ENCODE measurements at places on chromosomes 5 and 9.

- no peak for DNase-seq
These were observed 24.5 kb downstream of the IGIP start for GRCh38 chr5:140150201-140150600.

DNA sequence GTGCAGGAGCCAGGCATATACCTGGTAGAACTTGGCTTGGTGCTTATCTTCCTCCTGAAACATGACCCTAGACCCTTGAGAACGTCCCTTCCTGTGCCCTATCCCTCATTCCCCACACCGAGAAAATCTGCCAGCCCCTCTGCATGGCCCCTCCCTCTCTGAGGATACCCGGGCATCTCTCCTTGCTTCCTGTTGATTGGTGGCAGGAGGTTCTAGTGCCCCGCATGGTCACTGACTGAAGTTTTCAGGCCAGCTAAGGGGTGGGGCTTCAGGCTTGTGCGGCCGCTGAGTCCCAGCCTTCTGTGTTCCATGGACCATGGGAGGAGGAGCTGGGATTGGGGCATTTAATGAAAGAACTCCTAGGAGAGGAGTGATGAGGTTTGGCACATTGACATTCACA, 22.8 kb downstream of the IGIP start:
- no peak for DNase-seq

GRCh38 chr5:104540448-104540847, 977.9 kb upstream of the NUDT12 start:
- DNase-seq: no peak

- no peak for DNase-seq
These were observed 213.7 kb downstream of the ROR2 start for GRCh38 chr9:91736311-91736710.

GRCh38 chr9:92147030-92147851, 32.0 kb upstream of the SPTLC1 start:
- DNase-seq: no peak

- DNase-seq: no peak
These were observed 112.5 kb upstream of the SLC44A1 start for GRCh38 chr9:105131981-105132380.

- DNase-seq: no peak
These were observed 509 bp downstream of the LVRN start for GRCh38 chr5:115962565-115963402.

DNA sequence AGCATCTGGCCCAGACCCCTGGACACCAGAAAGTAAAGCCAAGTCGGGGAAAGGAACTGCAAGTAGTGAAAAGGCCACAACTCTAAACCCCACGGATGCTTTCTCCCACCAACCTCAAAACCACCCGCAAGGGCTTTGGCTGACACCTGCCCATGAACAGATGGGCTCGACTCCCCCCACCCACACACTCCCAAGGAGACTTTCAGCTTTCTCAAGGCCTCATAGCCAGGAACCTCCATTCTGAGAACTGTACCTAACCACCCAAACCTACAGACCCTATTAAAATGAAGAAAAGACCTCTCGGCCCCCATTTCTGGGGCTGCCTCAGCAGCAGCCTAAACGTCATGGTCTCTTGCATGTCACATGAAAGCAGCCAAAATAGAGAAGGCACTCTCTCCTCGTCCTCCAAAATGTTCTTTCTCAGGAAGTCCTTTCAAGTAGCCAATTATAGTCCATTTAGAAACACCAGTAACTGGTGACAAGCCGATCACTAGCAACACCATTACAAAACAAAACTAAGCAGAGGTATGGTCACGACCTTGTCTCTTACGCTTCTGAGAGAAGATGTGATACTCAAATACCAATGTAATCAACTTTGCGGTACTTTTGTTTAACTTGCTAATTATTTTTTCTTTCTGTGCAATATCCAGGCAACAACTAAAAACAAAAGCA, 2.9 kb downstream of the B4GALT1 start:
- no peak for DNase-seq

- no peak for DNase-seq
These were observed 230.2 kb upstream of the PAPPA start for GRCh38 chr9:115923410-115923809.

DNA sequence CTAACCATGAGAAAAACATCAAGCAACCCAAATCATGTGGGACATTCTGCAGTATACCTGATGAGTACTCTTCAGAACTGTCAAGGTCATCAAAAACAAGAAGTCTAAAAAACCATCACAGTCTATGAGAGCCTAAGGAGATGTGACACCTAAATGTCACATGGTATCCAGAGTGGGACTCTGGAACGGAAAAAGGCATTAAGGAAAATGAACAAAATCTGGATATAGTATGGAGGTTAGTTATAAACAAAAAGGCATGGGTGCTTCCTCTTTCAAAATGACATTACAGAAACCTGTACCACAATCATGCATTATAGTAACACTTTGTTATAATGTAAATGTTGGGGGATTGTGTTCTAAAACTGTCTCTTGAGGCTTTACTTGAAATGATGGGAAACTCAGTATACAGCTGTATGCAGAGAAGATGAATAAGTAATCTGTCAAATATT, 47.4 kb downstream of the PRKACG start:
- DNase-seq: no peak

GRCh38 chr5:78213799-78214198, 80.7 kb downstream of the AP3B1 start:
- DNase-seq: no peak

DNA sequence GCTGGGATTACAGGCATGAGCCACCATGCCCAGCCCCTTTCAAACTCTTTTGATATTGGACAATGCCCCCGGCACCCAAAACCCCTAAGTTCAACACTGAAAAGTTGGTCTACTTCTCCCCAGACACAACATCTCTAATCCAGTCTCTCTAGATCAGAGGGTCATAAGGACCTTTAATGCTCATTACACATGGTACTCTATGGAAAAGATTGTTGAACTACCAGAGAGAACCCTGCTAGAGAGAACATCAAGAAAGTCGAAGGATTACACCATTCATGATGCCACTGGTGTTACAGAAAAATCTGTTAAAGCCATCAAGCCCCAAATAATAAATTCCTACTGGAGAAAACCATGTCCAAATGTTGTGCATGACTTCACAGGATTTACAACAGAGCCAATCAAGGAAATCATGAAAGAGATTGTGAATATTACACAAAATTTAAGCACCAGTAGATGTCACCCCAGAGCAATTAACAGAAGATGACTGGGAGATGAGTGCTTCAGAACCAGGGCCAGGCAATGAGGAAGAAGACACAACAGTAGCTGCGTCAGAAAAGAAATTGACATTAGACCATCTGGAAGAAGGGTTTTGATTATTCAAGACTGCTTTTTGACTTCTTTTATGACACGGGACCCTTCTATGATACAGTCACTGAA, 28.3 kb upstream of the NIPAL4 start:
- no peak for DNase-seq

DNA sequence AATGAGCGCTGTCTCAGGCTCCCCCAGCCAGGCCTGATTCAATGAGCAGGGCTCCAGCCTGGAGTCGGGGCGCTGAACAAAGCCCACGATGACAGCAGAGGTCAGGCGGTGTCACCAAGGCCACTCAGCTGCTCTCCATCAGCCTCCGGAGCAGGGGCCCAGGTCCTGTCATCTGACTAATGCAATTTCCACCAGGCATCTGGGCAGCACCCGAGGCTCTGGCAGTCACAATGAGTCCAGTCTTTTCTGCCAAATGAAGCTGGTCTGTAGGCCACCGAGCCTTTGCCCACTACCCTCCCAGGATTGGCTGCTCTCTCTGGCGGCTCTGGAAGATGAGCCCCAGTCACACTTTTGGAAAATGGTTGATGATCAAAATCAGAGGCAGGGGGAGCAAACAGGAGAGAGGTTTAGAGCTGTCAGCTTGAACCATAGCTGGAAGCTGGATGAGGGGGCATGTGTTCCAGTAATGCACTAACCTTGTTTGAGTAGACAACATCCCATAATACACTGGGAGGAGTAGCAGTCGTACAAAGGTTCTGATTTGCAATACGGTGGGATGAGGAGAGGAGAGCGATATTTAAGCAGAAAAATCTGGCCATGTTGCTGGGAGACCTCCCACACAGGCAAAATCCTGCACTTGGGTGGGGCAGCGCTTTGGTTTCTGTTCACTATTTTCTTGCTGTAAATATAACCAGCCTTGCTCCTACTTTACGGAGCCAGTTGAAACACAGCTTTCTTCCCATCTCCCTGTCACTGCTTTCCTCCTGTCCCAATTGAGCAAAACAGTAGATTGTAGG, 306.4 kb upstream of the PANK3 start:
- no peak for DNase-seq

DNA sequence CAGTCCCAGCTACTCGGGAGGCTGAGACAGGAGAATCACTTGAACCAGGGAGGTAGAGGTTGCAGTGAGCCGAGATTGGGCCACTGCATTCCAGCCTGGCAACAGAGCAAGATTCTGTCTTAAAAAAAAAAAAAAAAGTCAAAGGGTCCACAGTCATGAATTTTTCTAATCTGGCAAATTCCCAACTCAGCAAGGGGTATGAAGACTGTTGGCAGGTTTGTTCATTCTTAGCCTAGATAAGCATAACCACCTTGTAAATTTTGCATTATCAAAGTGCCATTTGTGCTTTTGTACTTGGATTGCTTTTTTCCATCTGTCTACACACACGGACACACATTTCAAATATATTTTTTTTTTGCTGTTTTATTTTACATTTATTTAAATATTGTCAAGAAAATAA, 299.8 kb upstream of the NUDT12 start:
- no peak for DNase-seq

All from activated CD8-positive, alpha-beta memory T cell treated with anti-CD3 and anti-CD28 coated beads for 1 hour (primary cell).